NCI-H446 (cell line): ENCODE measurements at places on chromosomes 5 and 9.

DNA sequence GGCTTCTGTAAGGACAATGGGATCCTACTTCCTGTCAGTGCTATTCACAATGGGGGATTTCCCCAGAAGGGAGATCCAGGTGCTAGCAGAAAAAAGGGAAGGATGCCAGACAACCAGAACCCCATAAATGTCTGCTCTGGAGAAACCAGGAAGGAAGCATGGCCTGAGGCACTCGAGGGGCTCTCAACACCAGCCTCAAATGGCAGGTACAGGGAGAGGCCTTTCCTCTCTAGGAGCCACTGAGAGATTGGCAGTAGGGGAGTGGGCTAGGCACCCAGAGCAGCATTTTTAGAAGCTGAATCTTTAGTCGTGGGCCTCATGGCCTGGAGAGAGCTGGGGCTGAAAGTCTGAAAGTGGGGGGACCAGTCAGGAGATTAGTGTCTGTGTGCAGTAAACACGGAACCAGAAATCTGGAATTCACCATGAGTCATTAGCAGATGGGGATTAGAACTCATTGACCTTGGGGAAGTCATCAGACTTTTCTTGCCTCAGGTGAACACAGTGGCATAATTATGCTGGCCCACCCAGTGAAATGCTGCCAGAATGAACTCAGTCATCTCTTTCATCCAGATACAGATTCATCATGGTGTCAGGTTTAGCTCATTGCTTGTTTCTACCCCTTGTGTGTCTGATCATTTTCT is 28.3 kb downstream of the ARHGEF28 start:
- DNase-seq: no peak

DNA sequence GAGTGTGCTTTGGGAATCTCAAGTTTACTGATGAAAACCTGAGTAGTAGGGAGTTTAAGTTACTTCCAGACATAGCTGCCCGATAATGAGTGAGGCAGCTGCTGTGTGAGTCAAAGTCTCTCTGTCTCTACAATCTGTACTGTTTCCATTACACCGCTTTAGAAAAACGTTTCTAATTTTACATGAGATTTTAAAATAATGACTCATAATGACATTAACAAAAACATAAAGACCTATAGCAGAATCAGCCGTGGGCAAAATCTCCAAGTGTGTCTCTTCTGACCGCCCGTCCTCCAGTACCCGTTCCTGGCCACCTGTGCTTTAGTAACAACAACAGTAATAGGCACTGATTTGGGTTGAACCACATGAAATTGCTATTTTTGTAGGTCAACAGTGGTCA is 69.6 kb upstream of the PRRC1 start:
- DNase-seq: no peak

DNA sequence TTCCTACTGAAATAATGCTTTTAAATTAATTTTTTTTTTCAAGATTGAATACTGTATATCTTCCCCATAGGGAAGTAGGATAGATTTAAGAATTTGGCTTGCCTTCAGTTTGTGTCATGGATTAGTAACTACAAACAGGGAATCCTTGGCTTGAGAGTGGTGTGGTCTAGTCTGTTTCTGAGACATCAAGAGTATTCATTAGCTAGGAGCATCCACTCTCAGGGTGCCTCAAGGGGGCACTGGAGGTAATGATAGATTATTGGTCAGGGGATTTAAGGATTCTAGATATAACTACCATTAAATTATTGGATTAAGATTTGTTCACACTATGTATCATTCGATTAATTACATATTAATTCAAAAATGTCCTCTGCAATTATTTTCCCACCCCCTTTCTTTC is 91.8 kb upstream of the TXNDC8 start:
- no peak for DNase-seq

DNA sequence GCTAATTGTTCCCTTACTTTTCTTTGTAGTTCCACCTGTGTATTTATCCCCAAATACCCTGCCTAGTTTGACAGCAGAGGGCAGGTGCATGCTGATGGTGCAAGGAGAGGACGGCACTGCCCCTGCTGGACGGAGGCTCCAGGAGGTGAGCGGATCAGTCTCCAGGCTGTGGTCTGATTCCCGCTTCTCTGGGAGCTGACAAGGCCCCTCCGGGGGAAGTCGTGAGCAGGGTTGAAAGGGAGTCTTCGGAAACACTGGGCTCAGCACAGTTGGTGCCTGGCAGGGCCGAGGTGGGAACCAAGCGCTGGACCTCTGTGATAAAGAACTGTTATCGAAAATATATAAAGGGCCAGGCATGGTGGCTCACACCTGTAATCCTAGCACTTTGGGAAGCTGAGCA is 52.9 kb downstream of the RASGEF1C start:
- DNase-seq: no peak

DNA sequence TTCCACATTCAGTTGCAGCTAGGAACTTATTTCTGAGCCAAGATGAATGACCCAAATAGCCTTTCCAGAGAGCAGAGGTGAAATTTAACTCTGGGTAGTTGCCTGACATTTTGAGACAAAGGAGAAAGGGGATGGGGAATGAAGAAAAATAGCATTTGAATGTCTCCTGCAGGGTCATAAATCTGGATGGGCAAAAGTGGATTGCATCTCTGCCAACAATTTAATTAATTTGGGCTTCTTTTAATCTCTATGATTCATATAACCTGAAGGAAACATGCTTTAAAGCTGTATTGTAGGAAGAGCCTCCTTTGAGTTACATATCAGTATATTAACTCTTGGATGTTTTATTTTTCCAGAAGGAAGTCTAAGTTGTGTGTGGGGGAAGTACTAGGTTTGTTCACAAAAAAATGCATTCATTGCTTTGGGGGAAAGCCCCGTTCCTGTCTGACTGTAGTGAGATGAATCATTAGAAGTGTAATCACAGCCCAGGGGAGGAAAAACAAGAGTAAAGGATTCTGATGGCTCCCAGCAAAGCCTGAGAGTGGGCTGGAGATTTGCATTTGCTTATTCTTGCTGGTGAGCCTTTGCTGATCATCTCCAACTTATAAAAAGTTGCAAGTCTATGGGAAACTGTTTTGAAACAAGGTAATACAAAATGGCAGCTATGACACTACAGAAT is 133.0 kb upstream of the IQGAP2 start:
- no peak for DNase-seq

DNA sequence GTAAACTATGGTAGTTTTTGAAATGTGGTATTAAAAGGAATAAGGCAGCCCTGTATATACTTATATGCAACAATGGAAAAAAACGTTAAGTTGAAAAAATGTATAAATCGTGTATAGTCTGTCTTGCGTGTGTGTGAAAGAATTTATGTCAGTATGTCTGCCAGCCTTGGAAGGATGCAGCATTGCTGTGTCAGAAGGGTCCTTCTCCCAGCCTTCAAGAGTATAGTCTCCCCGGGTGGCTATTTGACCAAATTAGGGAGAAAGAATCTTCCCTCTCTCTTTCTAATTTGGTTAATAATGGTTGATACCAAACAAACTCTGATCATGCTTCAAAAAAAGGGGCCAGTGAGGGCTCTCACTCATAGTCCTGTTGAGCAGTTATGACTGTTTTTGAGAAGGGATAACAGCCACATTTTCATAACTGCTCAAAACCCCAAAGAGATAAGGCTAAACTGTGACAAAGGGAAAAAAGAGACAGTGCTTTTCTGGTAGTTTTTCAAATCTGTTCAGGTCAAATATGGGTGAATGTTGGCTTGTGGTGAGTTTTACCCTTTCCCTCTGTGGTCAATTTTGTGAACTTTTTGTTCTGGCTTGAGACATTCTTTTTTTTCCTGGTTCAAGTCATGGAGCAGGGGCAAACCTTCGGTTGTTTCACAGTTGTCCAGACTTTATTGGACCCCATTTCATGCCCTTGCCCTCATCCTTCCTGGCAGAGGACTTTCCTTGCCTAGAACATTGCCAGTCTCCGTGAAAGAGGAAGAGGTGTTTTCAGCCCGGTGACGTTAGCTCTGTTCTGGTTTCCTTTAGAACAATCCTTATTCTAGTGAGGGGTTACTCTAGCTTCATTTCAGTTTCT is 21.0 kb downstream of the SNX30 start:
- no peak for DNase-seq

GRCh38 chr9:38358390-38359296 is 33.9 kb upstream of the ALDH1B1 start:
- DNase-seq: no peak

- no peak for DNase-seq
These were observed 113.3 kb upstream of the GRAMD2B start for GRCh38 chr5:126309860-126310259.

DNA sequence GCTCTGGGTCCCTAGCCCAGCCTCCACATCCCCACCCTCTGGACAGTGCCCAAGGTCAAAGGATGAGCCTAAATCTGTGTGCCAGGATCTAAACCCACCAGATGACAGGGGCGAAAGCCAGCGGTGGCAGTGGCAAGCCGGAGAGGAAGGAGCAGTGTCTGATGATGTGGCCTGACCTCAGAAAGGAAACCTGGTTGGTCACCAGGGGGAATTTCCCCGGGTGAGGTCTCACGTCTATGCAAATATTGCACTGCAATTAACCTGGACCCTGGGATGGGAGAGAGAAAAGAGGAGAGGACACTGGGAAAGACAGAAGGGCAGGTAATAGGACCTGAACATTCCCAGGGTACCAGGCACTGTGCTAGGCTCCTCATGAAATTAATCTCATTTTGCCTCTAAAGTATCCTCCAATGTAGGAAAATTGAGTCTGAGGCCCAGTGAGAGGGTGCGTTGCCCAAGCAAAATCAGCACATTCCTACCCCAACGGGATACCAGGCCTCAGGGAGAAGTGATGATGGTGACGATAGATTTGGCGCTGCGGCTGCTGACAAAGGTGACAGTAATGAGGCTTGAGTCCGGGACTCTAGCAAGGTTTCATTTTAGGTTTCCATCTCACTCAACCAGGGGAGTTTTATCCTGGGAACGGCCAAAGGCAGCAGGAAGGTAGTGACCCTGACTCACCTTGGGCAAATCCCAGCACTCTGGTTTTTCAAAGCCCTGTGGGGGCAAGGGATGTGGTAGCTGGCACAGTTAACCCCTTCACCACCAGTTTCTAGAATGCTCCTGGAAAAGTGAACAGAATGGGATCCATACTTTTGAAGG is 13.4 kb upstream of the TNIP1 start:
- DNase-seq: no peak

DNA sequence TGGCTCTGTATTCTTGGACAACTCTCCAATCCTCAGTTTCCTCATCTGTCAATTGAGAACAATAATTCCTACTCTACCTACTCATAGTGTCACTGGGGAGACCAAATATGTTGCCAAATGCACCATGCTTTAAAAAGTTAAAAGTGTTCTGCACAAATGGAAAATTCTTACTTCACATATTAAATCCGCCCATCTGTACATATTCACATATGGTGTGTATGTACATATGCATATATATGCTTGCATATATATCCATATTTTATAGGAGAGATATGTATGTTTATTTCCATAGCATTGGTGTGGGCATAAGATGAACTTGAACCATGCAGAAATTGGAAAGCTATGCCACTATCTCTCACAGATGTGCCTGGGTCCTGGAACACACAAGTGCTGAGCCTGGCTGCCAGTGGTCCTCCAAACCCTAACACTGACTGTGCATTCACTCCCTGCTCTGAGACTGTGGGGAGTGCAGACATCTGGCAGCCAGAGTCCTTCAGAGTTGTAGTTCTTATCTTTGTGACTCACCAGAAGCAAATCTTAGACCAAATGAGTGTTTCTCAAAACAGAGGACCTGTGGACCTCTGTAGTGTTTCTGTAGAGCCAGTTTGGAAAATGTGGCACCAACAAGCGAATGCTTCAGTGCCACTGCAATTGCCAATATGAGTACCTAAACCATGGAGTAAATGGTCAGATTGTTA is 168.7 kb downstream of the GRIA1 start:
- no peak for DNase-seq

DNA sequence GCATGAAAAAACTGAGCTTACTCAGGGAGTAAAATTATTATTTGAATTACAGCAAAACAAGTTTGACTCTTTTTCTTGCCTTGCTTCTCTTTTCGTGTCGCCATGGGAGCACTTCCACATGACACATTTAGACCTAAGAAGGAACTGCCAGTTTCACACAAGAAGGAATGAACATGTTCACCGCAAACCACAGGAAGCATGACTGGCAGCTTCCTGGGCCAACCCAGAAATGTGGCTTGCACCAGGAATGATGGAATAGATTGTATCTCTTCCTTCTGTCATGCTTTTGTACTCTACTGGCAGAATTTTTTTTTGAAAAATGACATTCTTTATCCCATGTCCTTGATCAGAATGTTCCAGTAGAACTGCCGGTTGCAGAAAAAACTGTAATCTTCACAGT is 32.9 kb upstream of the MAN2A1 start:
- DNase-seq: no peak

DNA sequence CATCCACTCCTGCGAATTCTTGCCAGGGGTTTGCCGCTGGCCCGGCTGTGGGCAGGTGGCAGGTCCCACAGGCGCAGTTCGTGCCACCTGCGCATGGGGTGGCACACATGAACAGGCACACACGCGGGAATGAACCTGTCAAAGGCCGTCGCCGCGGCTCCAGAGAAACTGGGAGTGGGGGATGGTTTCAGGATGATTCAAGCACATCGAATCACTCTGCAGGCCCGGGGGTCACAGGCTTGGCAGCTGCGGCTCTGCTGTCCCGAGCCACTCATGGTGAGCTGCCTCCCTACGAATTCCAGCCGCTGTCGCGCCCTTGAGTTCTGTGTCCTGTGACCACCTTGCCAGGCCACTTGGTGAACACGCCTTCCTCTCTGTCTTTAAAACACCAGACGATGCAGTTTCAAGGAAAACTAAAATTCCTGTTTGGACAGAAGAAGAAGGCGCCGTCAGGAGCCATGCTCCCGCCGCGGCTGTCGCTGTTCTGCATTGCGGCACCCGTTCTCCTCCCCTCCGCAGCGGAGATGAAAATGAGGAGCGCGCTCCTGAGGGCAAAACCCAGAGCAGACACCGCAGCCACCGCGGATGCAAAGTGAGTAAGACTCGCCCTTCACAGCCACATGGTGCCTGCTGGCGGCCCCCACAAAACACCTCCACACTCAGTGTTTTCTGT is 15.4 kb upstream of the EXOC3 start:
- no peak for DNase-seq

DNA sequence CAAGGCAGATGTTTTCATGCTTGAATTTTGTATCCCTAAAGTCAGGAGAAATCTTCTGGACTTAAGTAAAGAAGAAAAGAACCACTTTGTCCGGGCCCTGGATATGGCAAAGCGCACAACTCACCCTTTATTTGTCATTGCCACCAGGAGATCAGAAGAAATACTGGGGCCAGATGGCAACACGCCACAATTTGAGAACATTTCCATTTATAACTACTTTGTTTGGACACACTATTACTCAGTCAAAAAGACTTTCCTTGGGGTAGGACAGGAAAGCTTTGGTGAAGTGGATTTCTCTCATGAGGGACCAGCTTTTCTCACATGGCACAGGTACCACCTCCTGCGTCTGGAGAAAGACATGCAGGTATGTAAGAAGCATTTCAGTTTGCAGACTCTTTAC is 2.3 kb downstream of the TYRP1 start:
- peak; percentile 47 for DNase-seq

DNA sequence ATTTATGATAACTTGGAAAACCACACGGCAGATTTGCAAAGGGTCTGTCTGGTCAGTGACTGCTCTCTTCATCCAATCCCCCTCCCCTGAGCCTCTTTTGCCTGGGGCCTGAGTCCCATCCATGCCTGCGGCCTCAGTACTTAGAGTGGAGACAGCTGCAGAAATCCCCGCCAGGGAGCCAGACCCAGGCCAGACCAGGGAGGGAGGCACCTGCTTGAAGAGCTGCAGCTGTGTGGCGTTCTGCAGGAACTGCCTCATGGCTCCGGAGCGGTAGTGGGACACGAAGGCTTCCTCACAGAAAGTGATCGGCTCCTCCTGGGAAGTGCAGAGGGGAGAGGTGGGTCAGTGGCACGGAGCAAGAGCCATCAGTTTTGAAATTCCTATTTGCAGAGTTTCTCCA is 101.6 kb downstream of the CRB2 start:
- no peak for DNase-seq

- DNase-seq: peak; percentile 19
These were observed 61.7 kb upstream of the PPP2R2B start for GRCh38 chr5:146940295-146940694.
